BJ (cell line): ENCODE measurements at places on chromosomes 6 and 20.

GRCh38 chr6:154868143-154868594 lies 126.9 kb upstream of the TIAM2 start:
- DNase-seq, result peak; percentile 22

- DNase-seq, result no peak
Observed at GRCh38 chr20:37673444-37673843, 20.4 kb upstream of the CTNNBL1 start.

GRCh38 chr20:13791540-13792459 lies 7.0 kb downstream of the NDUFAF5 start:
- no peak for DNase-seq

- DNase-seq, result peak; percentile 96
Observed at GRCh38 chr20:53774461-53775203, 181.0 kb upstream of the ZNF217 start.

GRCh38 chr6:99393366-99393697 lies 663 bp downstream of the COQ3 start:
- DNase-seq, result no peak

GRCh38 chr6:34043359-34043758 lies 102.5 kb downstream of the GRM4 start:
- no peak for DNase-seq

- no peak for DNase-seq
Observed at GRCh38 chr20:59299945-59300332, 472 bp upstream of the EDN3 start.

- DNase-seq, result no peak
Observed at GRCh38 chr20:43541214-43541613, 17.6 kb upstream of the SGK2 start.

GRCh38 chr6:29926413-29927274 lies 15.7 kb upstream of the HLA-A start:
- DNase-seq, result no peak

- DNase-seq, result no peak
Observed at GRCh38 chr6:167311286-167311685, 13.6 kb upstream of the TTLL2 start.

DNA sequence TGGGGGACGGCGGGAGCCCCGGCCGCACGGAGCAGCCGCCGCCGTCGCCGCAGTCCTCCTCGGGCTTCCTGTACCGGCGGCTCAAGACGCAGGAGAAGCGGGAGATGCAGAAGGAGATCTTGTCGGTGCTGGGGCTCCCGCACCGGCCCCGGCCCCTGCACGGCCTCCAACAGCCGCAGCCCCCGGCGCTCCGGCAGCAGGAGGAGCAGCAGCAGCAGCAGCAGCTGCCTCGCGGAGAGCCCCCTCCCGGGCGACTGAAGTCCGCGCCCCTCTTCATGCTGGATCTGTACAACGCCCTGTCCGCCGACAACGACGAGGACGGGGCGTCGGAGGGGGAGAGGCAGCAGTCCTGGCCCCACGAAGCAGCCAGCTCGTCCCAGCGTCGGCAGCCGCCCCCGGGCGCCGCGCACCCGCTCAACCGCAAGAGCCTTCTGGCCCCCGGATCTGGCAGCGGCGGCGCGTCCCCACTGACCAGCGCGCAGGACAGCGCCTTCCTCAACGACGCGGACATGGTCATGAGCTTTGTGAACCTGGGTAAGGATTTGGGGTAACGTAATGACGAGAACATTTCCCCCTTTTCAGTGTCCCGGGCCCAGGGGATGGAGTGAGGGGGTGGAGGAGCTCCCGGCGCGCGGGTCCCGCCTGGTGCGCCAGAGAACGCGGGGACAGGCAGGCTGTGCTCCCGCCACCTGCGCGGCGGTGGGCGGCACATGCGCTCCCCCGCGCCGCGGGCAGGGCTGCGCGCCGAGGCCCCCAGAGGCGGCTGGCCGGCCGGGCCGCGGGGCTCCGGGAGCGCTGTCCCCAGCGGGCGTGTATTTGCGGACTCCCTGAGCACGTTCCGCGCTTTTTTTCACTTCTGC lies 1.4 kb downstream of the BMP6 start:
- no peak for DNase-seq

DNA sequence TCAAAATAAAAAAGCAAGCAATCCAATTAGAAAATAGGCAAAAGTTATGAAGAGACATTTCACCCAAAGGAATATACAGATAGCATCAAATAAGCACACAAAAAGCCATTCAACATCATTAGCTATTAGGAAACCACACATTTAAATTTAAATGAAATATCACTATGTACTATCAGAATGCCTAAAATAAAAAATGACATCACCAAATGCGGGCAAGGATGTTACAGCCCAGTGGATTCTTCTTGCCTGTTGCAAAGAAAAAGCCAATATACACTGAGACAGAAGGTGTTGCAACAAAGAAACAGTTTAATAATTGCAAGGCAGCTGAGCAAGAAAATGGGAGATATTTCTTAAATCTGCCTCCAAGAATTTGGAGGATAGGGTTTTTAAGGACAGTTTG lies 31.0 kb upstream of the MBOAT1 start:
- no peak for DNase-seq

GRCh38 chr6:80163754-80164187 lies 57.3 kb downstream of the BCKDHB start:
- peak; percentile 36 for DNase-seq

DNA sequence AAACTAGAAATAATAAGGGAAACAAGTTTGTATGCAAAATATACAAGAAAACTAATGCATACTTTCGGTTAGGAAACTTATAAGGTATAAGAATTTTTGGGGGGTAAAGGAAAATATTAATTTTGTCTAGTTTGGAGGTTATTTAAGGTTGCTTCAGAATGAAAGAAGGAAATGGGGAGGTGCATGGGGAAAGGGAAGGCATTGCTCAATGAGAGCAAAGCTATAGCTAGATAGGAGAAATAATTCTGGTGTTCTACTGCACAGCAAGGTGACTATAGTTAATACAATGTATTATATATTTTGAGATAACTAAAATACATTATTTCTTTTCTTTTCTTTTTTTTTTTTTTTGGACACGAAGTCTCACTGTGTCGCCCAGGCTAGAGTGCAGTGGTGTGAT lies 5.4 kb upstream of the MYMX start:
- no peak for DNase-seq

DNA sequence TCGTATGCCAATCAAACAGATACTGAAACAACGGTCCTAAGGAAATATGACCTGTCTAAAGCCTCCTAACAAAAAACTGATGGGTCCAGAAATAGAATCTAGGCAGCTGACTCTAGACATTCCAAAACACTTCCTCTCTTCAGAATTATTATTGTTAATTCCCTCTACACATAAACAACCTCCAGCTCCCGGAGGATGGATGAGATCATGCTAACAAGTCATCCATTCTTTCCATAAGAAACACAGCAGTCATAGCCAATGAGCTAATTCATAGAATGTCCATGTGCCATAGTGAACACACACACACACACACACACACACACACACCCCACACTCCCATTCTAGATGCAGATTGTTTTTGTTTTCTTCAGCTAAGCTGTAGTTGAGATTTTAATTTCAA lies 44.3 kb downstream of the HDGFL1 start:
- DNase-seq, result peak; percentile 48
